ENCODE measurements at places on chromosomes 5 and 9.

DNA sequence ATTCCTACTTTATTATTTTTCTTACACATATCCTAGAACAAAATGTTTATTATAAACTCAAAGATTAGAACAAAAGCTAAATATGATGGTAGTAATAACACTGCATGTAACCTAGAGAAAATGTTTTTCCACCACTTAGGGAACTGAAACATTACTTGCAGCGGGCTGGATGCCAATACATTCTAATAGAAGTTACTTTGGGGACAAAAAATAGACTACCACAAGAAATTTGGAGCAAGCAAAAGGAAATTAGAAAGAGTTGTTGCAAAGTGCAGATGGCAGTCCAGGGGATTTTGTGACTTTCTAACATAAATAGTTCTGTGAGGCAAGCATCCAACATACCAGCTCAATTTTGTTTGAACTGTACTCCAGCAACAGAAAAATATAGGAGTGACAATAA lies 255.3 kb upstream of the GRIN3A start:
- no peak for DNase-seq

DNA sequence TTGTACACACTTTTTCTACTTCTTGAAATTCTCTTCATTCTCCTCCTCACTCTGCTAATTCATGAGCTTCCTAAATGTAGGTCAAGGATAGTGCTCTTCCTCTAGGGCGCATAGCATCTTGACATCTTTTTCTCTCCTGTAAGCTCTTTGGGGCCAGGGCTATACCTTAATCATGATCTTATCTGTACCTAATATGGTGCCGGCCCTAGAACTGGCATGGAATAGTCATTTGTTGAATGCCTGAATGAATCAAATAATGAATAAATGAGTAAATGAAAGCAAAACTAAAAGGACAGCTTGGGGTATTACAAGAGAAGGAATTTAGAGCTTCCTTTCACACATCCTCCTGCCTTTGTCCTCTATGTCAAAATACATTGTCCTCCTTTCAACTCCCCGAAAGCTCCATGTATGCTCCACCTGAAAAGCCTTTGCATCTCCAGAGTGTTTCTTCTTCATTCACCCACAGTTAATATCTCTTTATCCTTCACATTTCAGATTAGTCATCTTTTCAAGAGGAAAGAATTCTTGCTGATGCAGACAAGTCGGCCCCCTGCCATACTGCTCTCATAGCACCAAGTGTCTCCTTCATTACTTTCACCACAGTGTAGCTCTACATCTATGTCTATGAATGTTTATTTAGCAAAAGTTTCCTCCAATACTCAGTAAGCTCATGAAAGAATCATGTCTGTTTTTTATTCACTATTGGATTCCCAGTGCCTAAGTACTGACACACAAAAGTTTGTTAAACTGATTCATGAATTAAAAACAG lies 16.4 kb upstream of the PPP2R2B start:
- no peak for DNase-seq

DNA sequence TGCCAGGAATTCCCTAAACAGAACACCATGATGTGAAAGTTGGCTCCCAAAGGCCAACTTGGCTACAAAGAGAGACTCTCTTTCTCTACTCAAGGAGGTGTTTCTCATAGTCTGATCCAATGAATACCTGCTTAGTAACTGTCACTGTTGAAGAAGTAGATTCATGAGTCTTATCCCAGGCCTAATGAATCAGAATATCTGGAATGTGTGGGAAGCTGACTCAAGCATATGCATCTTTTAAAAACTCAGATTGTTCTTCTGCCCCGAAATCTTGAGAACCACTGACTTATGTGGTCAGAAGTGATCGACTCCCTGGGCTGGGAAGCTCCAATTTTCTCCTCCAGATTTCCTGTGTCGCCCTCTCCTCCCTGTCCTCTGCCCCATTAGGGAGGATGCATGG lies 345.6 kb downstream of the PLK2 start:
- no peak for DNase-seq

DNA sequence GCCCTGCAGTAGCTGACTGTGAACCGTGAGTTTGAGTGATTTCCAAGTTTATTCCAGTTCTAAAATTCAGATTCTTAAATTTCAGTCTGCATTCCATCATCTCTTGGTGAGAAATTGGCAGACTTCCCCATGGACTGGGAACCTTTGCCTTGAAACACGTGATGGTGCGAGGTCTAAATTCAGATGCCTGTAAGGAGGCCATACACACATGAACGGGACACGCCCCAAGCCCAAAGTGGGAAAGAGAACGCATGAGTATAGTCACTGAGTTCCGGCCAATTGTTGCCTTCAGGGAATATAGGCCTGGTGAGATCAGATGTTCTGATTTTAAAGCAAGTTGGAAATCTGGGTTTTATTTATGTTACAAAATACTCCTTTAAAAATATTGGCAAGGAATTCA lies 1084.4 kb upstream of the WWC1 start:
- DNase-seq: no peak

DNA sequence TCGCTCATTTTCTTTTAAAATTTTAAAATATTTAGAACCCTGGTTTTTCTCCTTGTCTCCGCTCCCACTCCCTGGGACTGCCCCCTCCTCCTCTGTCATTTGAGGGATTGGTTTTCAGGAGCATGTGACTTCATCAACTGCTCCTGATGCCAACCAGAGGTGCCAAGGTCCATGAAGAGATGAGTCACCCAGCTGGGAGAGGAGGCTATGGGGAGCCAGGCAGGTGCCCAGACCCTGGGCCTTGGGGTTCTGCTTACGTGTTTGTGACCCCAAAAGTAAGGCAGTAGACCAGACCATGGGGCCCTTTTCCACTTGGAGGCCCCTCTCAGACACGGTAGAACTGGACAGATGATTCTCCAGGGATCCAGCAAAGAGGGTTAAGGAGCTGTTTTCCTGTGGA lies 167.0 kb downstream of the FGF18 start:
- DNase-seq: no peak

Data from NCI-H1105 treated with DMSO at 0.1 percent for 48 hours (cell line).